ENCODE measurements at places on chromosomes 11 and 22.

- peak; percentile 99 for ATAC-seq
Measured at GRCh38 chr11:74492974-74493790, at the start of gene LIPT2. Gene LIPT2, minus strand, starts transcription at chr11:74493724. Its CDS starts 21 bp downstream, at chr11:74493703.

- no peak for ATAC-seq
Measured at GRCh38 chr22:26648011-26648497, 9.3 kb upstream of the MIAT start.

DNA sequence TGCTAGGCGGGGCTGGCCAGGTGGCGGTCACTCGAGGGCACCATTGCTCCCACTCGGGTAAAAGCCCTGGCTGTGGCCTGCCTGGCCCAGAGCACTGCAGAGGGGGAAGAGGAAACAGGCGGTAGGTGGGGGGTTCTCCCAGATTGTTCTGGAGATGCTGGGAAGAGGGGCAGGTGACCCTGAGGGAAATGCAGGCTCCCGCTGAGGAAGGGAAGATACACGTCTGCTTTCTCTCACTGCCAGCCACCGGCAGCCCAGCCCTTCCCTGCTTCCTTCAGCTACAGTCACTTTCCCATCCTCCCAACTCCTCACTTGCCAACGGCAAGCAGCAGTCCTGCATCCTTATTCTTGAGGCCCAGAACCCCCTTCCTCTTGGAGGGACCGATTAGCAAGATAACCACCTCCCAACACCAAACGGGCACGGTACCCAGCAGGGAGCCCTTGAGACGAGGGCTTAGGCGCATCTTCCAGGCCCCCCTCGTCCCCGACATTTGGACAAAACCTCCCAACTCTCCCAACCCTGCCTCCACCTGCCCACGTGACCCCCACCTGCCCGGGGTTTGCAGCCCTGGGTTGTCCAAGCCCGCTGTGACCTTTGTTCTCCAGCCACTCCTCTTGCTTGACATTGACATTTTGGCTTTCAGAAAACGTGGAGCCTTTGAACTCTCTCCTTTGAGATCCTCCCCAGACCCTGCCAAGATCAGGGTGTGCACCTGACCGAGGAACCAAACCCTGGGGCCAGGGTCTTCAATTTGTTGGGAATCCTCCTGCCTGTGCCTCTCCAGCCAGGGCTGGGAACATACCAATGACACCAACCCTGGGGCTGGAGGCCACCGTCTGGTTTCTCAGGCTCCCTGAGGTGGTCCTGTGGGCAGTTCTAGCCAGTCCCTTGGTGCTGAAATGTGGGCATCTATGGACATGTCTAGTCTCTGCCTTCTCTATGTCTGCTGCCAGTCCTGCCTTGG lies 48.8 kb upstream of the TTLL12 start:
- no peak for ATAC-seq

GRCh38 chr11:85867751-85868150 lies 12.6 kb downstream of the CCDC83 start:
- ATAC-seq = no peak

DNA sequence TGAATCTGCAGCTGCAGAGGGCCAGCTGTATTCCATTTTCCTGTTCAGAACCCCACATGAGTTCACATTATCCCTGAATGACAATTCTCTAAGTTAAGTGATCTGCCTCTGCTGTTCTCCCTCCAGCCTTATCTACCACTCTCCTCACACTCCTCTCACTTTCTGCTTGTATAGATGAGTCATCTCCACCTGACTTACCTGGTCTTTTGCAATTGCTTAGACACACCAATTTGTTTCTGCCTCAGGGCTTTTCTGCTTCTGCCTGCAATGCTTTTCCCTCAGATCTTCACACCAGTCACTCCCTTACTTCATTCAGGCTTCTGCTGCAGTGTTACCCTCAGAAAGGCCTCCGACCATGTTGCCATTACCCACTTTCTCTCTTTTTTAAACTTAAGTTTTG lies 118.1 kb downstream of the ATM start:
- ATAC-seq = no peak

DNA sequence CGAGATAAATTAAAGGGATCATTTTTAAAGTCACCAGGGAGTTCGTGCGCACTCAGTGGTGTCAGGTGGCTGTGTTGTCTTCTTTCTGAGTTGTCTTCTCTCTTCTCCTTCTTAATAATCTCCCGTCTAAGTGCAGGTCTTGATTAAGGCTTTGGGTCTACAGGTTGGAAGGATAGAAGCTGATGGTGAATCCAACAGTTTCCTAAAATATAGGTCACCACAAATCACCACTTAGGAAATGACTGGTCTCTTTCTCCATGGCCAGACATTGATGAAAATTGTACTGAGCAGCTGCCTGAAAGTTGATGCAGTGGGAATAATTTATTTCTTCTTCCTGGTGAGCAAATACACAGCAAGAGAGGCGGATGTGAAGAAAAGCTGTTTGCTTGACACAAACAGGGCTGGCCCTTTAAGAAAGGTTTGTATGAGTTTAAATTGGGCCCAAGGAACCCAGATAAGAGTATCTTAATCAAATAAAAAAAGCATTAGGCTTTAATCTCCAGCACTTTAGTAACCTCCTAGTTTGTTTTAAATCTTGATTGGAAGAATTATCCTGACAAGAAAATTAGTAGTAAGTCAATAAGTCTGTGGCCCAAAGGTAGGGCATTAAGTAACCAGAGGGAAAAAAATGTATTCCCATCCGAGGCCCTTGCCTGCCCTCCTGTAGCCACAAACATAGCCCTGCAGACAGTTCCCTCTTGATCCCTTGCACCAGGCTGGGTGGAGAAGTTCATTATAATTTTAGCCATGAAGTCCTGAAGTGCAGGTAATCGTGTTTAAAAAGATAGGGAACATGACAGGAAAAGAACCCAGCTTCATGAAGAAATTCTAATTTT lies 245.8 kb downstream of the KIRREL3 start:
- ATAC-seq = peak; percentile 30

GRCh38 chr11:26202754-26203153 lies 129.2 kb upstream of the ANO3 start:
- ATAC-seq = no peak

- no peak for ATAC-seq
Measured at GRCh38 chr22:41757502-41757901, 43.0 kb upstream of the CCDC134 start.

GRCh38 chr11:84914511-84914910 lies 712.6 kb downstream of the DLG2 start:
- no peak for ATAC-seq

GRCh38 chr11:114058871-114059277 lies 637 bp upstream of the ZBTB16 start:
- no peak for ATAC-seq

GRCh38 chr11:110098645-110099044 lies 5.5 kb downstream of the ZC3H12C start:
- peak; percentile 31 for ATAC-seq

DNA sequence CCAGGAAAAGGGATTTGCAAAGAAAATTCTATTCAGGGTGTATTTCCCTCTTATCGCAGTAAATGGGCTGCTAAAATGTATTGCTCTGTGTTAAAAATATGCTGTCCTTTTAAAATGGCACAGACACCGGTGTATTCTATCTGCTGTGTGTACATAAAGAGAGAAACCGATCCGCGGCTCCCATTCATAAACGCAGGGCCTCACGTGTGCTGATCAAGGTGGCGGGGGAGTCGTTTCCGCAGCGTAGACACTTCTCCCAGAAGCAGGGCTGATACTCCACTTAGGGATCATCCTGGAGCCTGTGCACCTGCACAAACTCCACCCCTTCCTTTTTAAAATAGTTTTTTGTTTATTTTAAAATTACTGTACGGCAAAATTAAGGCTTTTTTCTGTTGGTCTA lies 26.1 kb upstream of the IGSF9B start:
- no peak for ATAC-seq

DNA sequence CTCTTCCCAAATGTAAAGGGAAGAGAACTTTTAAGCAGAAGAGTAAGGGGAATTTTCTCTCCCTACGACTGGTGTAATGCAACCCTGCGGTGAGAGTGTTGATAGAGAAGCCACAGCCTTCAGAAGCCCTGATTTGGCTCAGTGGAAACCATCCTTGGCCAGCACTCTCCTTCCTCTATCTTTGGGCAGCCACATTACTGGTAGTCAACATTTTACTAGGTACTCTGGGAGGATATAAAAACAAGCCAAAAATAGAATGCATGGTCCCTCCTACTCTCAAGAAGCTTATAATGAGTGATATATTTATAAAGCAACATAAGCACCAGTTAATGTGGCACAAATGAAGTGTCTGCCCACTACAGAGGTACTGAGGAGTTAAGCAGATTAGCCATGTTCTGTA lies 201.8 kb upstream of the NCAM1 start:
- no peak for ATAC-seq

DNA sequence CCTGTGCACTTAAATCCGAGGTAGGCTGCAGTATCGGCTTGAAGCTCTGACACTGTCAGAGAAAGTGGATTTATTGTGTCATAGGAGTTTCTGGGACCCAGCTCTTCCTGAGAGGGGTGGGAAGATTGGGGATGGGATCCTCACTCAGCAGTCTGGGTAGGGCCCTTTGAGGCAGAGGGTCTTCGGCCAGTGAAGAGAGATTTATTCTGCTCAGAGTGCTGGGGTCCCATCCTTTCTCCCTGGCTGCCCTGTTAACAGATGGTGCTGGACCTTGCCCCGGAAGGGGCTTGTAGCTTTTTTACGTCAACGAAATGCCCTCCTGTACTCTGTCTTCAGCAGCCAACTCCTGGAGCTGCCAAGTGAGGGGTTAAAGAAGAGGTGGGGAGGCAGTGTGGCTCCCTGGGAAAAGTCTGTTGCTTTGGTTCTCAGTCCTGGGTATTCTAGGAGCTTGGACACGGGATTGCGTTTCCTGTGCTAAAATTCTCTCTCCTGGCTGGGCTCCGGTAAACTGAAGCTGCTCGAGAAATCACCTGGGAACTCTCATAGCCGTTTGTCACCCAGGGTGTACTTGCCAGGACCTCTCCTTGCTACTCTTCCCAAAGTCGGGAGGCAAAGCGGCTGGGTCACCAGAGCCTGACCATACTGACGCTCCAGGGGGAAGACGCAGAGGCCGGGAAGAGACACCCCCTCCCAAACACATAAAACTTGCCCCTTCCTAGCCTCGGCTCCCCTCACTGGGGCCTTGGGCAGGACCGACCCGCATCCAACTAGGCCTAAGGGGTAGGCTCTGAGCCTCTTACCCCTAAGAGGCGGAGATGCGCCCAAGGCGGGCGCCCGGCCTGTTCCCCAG lies 806 bp upstream of the SMDT1 start:
- ATAC-seq = no peak

GRCh38 chr11:15816260-15816871 lies 540.0 kb downstream of the SOX6 start:
- ATAC-seq = no peak

GRCh38 chr11:102446606-102447005 lies 6.0 kb downstream of the TMEM123 start:
- peak; percentile 93 for ATAC-seq

DNA sequence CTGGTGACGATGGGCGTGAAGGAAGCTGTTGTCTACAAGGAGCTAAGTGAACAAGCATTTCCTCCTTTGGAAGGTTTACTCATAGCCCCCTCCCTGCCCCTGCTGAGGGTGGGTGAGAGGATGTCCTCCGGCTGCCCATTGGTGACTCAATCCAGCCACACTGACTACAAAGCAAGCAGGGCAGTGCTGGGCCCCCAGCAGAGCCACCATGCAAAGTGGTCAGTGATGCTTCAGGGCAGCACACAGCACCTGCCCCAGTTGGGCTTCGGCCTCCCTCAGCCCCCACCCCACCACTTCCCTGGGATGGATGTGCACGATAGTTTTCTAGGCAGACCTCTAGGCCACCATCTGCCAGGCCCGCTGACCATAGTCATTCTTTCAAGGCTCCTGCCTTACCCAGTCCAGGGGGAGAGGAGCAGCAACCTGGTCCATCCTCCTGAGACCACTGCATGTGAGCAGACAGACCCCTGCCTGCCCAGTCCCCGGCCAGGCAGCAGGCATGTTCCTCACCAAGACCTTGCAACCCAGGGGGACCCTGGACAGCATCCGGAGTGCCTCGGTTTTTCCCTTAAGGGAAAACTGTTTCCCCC lies 125.1 kb downstream of the BCR start:
- peak; percentile 67 for ATAC-seq

DNA sequence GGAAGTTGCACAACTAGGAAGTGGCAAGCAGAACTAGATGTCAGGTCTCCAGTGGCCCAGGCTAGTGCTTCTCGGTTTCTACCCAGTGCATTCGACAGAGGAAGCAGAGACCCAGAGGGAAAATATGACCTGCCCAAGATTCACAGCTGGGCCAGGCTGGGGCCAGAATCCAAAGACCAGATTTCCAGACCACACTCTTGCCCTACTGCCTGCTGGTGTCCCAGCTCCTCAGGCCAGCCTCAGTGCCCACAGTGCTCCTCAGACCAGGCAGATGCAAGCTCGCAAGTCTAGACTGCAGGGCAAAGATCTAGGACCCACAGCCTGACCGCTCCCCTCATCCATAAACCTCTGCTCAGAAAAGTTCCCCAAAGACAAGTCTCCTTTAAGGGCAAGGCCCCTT lies 262.6 kb downstream of the BUD13 start:
- ATAC-seq = no peak

GRCh38 chr11:2928605-2929530 lies at the start of gene PHLDA2:
Gene PHLDA2, minus strand, starts transcription at chr11:2929420. Its CDS starts 56 bp downstream, at chr11:2929364.
- ATAC-seq = peak; percentile 9

- ATAC-seq = no peak
Measured at GRCh38 chr11:119691701-119692539, 37.1 kb downstream of the NECTIN1 start.

DNA sequence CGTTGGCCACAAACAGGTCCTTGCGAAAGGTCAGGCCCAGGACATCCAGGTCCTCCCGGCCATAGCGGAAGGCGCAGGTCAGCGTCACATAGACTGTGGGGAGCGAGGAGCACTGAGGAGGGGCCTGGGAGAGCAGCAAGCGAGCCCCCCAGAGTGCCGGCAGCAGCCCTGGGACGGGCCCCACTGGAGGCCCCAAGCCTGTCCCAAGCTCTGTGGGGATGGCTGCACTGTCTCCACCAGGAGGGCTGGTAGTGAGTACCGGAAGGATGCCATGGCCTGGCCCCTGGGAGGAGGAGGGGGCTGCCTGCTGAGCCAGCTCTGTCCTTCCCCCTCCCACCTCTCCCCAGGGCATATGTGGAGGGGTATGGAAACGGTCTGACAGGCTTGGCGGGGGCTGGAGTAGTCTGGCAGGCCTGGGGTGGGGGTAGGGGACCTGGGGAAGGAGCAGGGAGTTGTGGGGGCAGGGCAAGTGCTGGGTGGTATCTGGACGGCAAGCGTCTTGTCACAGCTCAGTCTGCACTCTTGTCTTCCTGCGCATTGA lies 42.9 kb downstream of the TPBGL start:
- no peak for ATAC-seq
